ENCODE measurements at places on chromosomes 7 and 10.
A peak's percentile ranks its signal among the peaks of the same experiment; 100 is the strongest.

- DNase-seq, result no peak
These were observed 330.4 kb downstream of the KIF20B start for GRCh38 chr10:90031776-90032175.

DNA sequence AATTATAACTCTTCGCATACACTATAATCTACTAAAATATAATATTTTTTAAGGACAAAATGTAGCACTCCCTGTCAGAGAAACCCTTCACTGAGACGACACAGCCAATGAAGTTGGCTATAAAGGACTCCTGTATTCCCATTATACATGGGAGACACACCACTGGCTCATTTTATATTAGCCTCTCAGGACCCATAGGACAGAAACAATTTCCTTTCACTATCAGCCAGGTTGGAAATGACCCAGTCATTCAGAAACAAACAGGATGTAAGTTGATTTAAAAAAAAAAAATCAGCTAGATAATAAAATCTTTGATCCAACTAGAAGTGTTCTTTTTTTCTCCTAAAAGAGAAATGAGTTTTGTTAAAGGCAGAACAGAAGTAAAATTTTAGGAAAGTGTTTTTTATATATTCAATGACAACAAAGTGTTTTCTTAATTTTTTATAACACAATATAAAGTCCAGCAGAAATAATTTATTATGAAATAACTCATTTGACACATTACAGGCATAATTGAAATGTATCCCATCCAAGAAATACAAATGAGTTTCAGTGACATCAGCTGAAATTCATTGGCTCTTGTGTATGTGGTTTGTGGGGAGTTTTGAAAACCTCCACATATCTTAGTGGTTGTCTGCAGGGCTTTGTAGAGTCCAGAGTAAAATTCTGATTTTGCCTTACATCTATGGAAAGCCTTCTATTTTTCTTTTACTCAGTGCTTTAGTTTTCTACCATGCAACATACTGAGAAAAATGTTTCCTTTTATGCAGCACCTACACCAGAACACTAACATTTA, 64.1 kb downstream of the CTTNBP2 start:
- no peak for DNase-seq

DNA sequence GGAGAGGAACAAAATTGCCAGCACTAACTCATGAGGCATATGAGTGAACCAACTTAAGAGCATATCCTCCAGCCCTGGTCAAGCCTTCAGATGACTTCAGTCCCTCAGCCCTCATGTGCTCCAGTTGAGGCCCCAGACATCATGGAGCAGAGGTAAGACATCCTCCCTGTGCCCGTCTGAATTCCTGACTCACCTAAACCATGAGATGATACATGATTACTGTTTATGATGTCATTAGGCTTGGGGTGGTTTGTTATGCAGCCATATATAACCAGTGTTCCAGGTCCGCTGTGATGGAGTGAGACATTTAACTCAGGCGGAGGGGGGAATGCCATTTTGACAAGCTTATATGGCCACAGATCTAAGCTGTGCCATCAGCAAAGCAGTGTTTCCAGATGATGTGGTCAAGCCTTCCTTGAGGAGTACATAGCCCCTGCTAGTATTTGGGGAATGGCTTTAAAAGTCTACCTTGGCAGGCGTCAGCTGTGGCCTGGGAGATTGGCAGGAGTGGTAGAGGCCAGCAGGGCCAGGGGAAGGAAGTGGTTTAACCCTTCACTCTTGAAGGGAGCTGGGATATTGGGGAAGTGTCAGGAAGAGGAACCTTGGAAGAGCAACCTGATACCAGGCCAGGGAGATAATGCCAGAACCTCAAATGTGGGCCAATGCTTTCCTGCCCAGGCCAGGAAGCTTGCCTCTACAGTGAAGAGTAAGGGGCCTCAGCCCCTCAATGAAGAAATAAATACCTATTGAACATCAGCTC, 343.0 kb upstream of the PODXL start:
- DNase-seq, result no peak

GRCh38 chr10:107814865-107815487, 650.5 kb upstream of the SORCS1 start:
- DNase-seq, result peak; percentile 5

GRCh38 chr7:4013793-4014192, 668.3 kb upstream of the FOXK1 start:
- DNase-seq, result no peak

GRCh38 chr10:124732931-124733570, 11.1 kb downstream of the FAM53B start:
- no peak for DNase-seq

DNA sequence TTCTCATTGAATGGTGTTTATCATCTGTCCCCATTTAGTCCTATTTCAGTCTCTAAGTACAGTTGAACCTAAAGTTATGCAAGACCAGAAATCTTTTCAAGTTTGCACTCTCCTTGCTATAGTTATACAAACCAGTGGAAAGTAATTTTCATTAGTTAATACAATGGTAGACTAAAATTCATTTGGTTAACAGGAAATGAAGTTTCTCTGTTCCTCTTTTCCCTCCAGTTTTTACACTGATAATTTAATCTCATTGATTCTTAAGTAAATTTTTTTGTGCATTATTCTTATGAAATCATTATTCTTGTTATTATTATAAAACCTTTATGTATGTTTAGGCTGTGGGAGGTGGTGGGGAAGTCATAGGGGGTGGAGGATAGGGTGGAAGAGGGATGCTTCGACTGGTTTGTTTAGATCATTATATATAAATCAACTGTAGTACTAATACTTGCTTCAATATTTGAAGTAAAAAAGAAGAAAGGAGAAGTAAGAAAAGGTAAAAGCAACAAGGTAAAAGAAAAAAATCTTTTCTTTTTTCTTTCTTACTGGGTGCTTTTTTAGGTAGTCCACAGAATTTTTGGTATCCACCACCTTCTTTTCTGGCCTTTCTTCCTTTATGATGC, 104.1 kb downstream of the GPR85 start:
- DNase-seq, result no peak

DNA sequence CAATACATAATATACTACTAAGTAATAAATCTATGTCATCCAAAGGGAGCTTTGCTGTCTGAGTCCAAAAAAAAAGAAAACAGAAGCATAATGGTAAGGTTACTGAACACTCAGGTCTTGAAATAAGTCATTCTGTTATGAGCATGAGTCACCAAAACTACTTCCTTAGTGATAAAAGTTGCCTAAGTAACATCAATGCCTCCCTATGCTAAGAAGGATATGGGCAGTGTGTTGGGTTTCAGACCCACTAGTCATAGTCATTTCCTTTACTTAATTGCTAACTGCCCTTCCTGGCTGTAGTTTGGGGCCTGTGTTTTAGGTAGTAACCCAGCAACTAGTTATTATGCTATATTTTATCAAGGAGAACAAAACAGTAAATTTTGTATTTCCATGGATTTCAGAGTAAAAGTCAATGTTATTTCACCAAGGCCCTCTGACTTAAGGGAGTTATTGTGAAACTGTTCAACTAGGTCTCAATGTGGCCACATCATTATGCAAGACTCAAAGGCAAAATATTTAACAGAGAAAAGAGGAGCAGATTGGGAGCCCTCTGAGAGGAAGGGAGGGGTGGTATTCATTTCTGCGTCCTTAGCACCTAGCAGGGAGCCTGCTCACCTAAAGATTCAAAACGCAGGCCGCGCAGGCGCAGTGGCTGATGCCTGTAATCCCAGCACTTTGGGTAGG, 11.7 kb upstream of the VIM start:
- DNase-seq, result no peak

DNA sequence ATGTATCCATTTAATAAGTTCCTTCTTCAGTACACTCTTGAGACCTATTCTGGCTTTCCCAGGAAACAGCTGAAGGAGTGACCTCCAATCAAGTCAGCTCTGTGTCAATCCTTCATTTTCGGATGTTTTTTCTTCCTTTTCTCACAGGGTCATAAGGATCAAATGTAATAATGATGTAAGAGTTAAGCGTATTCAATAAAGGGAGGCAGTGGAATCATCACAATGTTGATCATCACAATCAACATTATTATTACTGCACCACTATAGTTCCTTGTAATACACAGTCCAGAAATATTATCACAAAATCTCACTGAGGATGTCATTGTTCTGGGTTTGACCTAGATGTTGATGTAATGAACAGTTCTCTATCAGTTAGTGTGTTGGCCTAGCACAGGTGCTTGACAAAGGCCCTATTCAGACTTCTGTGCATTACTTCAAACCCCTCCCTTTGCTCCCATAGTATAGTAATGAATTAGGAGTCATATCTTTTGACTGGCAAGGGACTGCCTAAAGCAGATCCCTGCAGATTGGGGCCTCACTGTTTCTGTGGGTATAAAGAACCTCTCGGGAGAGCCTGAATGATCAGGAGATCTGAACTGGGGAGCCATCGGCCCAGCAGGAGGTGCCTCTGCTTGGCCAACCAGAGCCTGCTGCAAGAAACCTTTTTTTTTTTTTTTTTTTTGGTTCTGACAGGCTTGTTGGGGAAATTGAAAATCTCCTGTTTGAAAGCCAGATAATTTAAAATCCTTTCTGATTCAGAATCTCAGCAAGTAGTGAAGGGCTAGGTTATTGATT, 100.6 kb downstream of the KAT6B start:
- DNase-seq, result no peak

DNA sequence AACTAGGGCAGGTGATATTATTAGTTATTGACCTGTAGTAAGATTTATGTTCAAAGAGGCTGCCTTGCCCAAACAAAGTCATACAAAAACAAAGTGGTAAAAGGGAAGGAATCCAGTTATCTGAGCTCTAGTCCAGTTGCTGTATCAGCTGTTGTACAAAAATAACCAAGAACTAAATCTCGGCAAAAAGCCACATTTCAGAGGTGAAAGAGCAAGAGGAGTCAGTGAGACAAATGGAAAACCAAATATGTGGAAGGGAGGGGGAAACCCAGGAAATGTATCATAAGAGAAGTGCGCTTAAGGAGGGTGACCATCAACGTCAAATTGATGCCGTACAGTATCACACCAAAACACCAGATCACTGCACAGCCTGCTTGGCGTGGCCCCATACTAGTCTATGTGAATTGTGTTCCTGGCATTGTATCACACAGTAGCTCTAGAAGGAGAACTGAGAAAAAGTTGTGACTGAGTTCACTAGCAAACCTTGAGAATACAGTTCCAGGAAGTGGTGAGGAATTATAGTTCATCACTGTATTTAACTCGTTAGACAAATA, 6.4 kb downstream of the AGBL3 start:
- DNase-seq, result peak; percentile 10

DNA sequence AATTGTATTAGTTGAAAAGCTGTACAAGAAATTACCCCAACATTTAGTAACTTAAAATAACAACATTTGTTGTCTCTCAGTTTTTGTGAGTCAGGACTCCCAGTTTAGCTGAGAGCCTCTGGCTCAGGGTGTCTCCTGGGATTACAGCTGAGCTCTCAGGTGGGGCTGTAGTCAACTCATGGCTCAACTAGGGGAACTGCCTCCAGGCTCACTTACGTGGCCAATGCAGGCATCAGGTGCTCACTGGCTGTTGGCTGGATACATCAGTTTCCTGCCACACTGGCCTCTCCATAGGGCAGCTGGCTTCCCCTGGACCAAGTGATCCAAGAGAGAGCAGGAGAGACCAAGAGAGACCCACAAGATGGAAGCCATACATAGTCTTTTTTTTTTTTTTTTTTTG, 17.5 kb downstream of the CCNY start:
- DNase-seq, result no peak

Data from GM12891 (cell line).